ENCODE measurements at places on chromosomes 5 and 9.

GRCh38 chr5:168407211-168407610 lies 79.1 kb upstream of the RARS1 start:
- no peak for DNase-seq

GRCh38 chr9:5971740-5972139 lies 43.7 kb downstream of the RANBP6 start:
- no peak for DNase-seq

DNA sequence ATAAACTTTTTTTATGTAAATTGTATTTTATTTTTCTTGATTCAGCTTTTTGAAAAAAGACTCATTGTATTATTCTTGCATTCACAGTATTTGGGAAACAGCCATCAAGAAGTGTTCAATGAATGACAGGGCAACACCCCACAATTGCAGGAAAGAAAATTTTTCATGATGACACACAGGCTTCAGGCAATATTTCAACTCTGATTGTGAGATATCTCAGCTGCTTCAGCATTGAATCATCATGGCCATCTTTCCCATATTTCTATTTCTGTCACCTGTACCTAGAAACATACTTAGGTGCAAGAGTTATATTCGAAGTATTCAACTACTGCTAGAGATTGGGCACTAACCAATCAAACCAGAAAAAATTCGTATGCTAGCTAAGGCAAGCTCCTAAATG lies 446.0 kb downstream of the ISL1 start:
- no peak for DNase-seq

DNA sequence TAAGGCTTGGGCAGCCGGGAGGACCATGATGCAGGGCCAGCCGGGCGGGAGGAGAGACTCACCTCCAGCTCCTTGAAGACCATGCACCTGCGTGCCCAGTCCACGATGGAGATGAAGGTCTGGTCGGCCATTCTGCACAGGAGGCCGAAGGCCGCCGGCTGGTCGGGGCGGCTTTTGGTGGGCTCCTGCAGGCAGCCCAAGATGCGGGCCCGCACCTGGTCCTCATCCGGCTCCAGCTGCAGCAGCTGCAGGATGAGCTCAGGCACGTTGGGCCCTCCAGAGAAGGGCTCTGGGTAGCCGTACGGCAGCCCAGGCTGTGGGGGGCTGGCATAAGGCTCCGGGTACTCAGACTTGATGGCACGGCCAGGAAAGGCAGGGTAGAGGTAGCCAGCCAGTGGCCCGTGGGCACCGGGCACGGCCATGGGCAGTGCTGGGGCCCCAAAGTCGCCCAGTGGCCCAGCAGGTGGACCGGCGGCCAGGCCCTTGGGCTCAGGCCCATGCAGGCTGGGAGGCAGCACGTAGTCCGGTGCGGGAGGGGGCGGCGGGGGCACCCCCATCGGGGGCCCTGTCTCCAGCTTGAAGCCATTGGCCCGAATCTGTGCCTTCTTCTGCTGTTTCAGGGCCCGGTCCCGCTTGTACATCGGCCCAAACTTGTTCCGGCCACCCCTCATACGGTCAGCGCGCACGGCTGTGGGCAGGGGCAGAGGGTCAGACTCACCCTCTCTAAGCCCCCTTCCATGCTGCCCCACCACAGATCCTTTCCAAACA lies 7.0 kb downstream of the NR5A1 start:
- no peak for DNase-seq

DNA sequence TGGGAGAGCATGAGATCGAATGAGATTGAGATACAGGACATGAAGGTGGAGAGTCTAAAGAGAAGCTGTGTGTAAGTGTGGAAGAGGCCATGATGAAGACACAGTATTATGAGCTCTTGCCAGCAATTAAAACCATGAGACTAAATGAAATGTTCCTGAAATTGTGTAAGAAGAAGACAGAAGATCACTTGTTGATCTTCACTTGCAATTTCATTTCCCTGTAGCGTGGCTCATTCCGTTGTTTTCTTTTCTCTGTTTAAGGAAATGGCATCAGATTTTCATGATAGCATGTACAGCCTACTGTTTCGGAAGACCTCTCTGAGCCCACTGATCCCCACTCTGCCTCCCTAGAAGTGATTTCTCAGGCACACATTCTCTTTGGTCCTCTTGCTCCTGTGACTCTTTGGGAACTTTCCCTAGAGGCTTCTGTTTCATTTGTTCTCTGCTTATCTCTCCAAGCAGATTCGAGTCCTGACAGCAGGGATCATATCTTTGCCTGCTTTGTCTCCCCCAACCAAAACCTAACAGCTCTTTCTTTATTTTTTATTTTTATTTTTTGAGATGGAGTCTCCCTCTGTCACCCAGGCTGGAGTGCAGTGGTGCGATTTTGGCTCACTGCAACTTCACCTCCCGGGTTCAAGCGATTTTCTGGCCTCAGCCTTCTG lies 16.8 kb downstream of the PIP5K1B start:
- no peak for DNase-seq

- no peak for DNase-seq
Observed at GRCh38 chr5:94849821-94850736, 231.6 kb downstream of the SLF1 start.

DNA sequence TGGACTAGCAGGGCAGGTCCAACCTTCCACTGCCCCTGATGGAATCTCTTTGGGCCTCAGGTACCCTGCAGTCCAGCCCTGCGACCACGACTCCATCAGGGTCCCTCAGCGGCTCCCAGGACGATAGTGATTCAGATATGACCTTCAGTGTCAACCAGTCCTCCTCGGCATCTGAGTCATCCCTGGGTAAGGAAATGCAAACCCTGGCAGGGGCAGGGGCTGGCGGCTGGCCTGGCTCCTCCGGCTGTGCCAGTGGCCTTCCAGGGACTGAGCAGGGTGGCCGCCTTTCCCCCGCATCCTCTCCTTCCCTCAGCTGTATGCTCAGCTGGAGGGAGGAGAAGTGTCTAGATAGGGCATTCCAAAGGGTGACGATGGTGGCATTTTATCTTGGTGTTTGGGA lies 45.0 kb downstream of the NEURL1B start:
- DNase-seq: no peak

DNA sequence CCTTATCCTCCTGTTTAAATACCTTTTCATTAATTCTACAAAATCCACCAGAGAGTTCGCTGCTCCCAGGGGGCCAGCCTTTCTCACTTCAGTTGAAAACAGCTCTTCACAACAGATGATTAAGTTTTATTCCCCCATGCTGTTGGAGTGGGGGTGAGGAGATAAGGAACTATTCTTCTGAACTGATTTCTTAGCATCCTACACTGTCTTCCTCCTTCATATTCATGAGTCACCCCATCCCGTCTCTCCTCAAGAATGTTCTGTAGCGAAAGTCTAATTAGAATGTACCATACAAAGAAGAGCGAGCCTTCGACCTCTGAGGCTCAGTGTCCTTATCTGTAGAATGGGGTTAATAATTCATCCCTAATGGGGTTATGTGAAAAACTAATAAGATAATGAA lies 138.0 kb downstream of the PIK3R1 start:
- no peak for DNase-seq

- DNase-seq: no peak
Observed at GRCh38 chr9:93473411-93473810, 20.0 kb upstream of the FAM120AOS start.

- no peak for DNase-seq
Observed at GRCh38 chr9:104779946-104780535, 16.1 kb downstream of the NIPSNAP3B start.

DNA sequence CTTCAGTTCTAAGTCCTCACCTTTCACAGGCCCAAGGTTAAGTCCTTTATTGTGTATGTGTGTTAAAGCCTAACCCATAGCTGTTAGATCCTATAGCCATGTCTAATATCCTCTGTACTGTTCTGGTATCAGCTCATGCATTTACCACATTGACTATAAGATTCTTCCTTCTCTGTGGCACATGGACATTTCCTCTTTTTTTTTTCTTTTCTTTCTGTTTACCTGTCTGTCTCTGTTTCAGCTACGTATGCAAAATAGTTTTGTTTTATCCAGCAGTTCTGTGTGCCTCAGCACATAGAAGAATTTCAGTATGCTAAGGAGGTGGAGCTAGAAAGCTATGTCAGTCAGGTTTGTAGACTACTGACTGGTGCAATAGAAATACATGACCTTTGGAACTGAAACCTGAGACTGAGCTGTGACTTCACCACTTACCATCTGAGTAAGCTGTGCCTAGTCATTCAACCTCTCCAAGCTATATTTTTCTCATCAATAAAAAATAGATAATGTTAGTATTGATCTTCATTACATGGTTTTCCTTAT lies 155.6 kb upstream of the VLDLR start:
- no peak for DNase-seq

GRCh38 chr5:96279801-96280542 lies 153.1 kb downstream of the PCSK1 start:
- DNase-seq: peak; percentile 12

DNA sequence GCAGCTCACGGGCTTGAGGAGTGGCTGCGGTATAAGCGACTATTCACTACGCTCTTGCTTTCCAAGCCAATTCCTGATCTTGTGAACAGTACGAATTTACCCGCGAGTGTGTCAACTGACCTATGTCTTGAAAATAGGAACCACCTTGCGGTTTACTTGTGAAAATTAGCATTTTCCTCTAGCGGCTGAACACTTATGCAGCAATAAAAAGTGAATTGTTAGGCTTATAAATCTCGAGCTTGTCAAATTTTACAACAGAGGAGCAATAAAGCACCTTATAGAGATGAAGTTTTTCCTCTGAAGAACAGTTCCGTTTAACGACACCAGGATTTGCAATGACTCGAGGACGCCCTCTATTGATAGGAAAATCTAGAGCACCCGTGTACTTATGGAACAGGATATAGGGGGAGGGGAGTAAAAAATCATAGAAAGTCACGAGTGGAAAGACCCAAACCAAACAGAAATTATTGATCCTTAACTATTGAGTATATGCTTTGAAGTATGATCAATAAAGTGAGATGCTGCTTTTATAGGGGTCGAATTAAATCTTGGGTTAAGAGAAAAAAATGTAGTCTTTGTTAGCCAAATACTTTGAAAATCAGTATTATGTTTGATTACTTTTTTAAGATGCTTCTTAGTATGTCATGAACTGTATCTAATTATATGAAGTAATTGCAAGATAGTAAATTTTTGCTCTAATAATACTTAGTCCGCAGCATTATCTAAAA lies 1.9 kb upstream of the RGMB start:
- DNase-seq: peak; percentile 49

GRCh38 chr5:5122776-5123175 lies 17.4 kb upstream of the ADAMTS16 start:
- DNase-seq: no peak

DNA sequence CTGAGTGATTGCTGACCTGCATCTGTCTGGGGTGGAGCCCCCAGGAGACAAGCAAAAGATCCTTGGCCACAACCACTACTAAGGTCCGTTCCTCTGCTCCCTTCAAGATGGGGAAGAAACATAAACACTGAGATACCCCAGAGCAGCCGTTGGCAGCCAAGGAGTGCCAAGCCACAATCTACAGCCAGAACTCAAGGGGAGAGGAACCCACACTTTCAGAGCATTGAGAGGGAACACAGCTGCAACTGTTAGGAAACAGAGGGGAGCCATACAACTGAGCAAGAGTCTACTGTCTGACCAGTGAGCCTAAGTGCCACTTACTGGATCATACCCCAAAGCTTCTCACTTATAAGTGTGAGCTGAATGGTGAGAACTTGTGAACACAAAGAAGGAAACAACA lies 44.6 kb upstream of the ADRB2 start:
- DNase-seq: no peak

DNA sequence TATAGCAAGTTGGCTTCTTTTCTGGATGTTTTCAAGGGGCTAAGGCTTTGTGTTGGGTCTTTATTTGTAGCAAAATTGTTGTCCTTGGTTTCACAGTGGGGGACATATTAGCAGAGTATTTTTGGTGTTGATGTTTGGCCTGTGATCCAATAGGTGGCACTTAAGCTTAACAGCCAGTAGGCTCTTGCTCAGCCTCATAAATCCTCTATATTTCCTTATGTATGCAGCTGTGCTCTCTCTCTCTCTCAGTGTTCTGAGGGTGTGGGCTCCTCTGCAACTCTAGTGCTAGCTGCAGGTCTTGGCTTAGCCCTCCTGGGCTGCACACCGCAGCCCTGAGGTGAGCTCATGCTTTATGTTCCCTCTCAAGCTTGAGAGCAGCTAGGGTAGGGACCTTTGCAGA lies 195.0 kb upstream of the GHR start:
- no peak for DNase-seq

DNA sequence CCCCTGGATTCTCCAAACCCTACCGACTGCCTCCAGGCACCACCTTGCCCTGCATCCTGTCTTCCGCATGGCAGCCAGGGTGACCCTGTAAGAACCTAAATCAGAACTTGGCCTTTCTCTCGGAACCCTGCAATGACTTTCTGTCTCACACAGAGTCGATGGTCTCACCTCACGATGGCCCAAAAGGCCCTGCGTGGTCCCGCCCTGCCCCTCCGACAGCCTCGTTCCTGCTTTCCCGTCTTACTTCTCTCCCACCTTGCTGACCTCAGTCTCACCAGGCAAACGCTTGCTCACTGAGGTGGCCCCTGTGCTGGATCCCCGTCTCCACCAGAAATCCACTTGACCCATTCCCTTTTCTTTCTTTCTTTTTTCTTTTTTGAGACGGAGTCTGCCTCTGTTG lies 142.7 kb upstream of the PHYKPL start:
- no peak for DNase-seq

GRCh38 chr5:143428738-143429420 lies 25.4 kb upstream of the NR3C1 start:
- DNase-seq: no peak

- no peak for DNase-seq
Observed at GRCh38 chr5:124912638-124913328, 166.3 kb upstream of the ZNF608 start.

GRCh38 chr5:33846851-33847250 lies 44.9 kb downstream of the ADAMTS12 start:
- DNase-seq: no peak

GRCh38 chr9:10062629-10063395 lies 550.0 kb downstream of the PTPRD start:
- DNase-seq: no peak

- no peak for DNase-seq
Observed at GRCh38 chr5:137651022-137651421, 84.9 kb downstream of the KLHL3 start.

- no peak for DNase-seq
Observed at GRCh38 chr5:44150075-44150723, 239.0 kb downstream of the FGF10 start.

DNA sequence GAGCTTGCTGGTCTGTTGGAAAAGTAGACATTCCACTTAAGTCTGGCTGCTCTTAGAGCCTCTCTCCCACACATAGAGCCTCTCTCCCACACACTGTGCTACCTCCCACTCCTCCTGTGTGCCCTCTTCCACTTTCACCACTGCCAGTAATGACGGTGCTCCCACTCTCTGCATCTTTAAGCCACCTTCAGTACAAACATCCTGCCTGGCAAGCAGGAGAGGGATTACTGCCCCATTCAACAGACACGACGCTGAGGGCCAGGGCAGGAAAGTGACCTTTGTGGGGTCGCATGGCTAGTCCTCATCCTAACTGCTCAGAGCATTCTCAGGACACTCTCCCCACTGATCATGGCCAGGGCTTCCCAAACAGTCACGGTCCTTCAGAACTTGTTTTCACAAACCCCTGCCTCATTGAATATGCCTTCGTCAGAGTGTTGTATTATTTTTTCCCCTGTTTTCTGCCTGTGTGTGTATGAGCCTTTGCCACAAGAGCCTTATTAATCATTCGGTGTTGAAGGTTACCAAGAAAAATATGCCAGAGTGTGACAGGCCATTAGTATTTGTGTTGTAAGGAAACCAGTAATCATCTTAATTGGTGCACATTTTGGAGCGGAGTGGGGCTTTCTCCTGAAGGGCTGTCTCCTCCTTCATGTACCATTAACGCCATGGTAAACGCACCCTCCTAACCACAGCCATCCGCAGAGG lies 87.1 kb upstream of the SAP30L start:
- no peak for DNase-seq

GRCh38 chr5:93721511-93721910 lies 19.9 kb downstream of the POU5F2 start:
- no peak for DNase-seq

GRCh38 chr9:37921546-37922300 lies 17.8 kb upstream of the SLC25A51 start:
- no peak for DNase-seq
